ENCODE measurements at places on chromosomes 2 and 18. TPM values are rescaled to one million over a fixed set of nuclear protein-coding genes. Genes with fewer than 3 reads are reported as not detected.
A peak's percentile ranks its signal among the peaks of the same experiment; 100 is the strongest.

GRCh38 chr2:80643598-80643997, 339.0 kb upstream of the LRRTM1 start:
- H3K4me3 ChIP-seq: no peak overlapping the region
- H3K27me3 ChIP-seq: no peaks in the 10 kb centered on the region
- DNase-seq: no peak
- no peaks in the 10 kb centered on the region for H3K4me1 ChIP-seq

- no peak for DNase-seq
- no peak overlapping the region for H3K27ac ChIP-seq
- no peak overlapping the region for H3K4me3 ChIP-seq
Observed at GRCh38 chr2:55033921-55034320, 16.3 kb downstream of the RTN4 start.

DNA sequence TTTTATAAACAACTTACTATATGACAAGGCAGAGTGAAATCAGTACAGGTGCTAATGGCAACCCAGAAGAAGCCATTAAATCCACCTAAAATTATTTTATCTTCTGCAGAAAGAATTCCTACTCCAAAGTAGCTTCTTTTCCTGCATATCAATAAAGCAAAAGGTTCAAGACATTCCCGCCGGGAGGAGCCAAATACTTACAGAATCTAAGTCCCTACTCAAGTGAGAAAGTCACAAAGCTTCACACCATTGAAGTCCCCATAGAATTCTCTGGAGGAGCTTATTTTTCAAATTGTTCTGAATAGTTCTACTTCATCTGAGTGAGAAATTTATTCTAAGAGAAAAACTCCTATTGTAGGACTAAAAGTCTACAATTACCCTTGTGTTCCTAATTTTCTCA, 233.7 kb upstream of the HNRNPA3 start:
- H3K27me3 ChIP-seq: peaks cover 6% of the 10 kb centered on the region
- no peak overlapping the region for H3K27ac ChIP-seq
- no peak for DNase-seq
- H3K36me3 ChIP-seq: no peaks in the 10 kb centered on the region
- H3K4me1 ChIP-seq: no peaks in the 10 kb centered on the region

GRCh38 chr18:56709463-56709862, 58.3 kb downstream of the WDR7 start:
- peaks cover 7% of the 10 kb centered on the region for H3K36me3 ChIP-seq
- H3K27me3 ChIP-seq: no peaks in the 10 kb centered on the region
- no peak overlapping the region for H3K4me3 ChIP-seq
- H3K27ac ChIP-seq: no peak overlapping the region
- peaks cover 7% of the 10 kb centered on the region for H3K4me1 ChIP-seq
- no peak for DNase-seq

DNA sequence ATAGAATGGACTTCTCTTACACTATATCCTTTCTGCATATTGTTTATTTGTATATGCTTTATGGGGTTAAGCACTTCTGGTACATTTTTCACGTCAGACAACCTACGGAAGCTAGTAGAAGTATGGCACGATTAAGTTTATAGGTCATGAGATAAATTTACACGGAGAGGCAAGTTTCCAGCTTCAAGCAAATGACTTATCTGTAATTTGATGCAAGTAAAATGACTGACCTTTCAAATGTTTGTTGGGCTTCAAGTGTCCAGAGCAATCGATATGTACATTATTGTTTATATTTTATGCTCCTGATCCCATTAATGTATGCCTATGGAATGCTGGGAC, 97.5 kb upstream of the EFEMP1 start:
- no peak overlapping the region for H3K4me3 ChIP-seq
- H3K36me3 ChIP-seq: no peaks in the 10 kb centered on the region
- peaks cover 16% of the 10 kb centered on the region for H3K27me3 ChIP-seq
- no peak for DNase-seq
- H3K4me1 ChIP-seq: no peaks in the 10 kb centered on the region

GRCh38 chr2:67938053-67938452, 124.8 kb downstream of the C1D start:
- H3K36me3 ChIP-seq: peaks cover 6% of the 10 kb centered on the region
- no peak for DNase-seq
- H3K4me1 ChIP-seq: no peaks in the 10 kb centered on the region
- H3K27ac ChIP-seq: no peak overlapping the region
- no peaks in the 10 kb centered on the region for H3K27me3 ChIP-seq

- no peak overlapping the region for H3K27ac ChIP-seq
- no peak for DNase-seq
- H3K4me3 ChIP-seq: peak overlapping the region; percentile 78
Observed at GRCh38 chr2:172428832-172429210, 1.4 kb downstream of the ITGA6 start.

DNA sequence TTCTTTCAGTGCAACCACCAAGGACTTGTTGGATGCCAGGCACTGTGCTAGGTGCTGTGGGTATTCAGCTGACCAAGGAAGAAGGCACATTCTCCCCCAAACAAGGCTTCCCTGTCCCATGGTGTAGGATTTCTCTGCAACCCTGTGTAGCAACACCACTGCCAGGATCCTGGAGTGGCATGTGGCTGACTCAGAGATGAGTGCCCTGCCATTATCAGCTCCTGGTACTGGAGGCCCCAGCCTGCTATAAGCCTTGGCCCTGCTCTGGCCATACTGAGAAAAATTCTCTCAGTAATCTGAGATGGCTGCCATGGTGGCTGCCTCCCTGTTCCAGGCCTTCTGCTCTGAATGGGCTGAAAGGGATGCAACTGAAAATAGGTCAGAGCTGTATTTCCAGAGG, 4.3 kb downstream of the SMYD5 start:
- H3K4me1 ChIP-seq: peaks cover 27% of the 10 kb centered on the region
- H3K27me3 ChIP-seq: no peaks in the 10 kb centered on the region
- peaks cover 7% of the 10 kb centered on the region for H3K36me3 ChIP-seq
- H3K4me3 ChIP-seq: no peak overlapping the region
- DNase-seq: no peak

GRCh38 chr2:109391243-109391642, 222.5 kb downstream of the SEPTIN10 start:
- peaks cover 28% of the 10 kb centered on the region for H3K4me1 ChIP-seq
- H3K36me3 ChIP-seq: peaks cover 34% of the 10 kb centered on the region

GRCh38 chr2:222707102-222707688, 35.7 kb downstream of the MOGAT1 start:
- DNase-seq: no peak
- H3K27me3 ChIP-seq: no peaks in the 10 kb centered on the region
- peak overlapping the region; percentile 91 for H3K27ac ChIP-seq
- peaks cover 64% of the 10 kb centered on the region for H3K4me1 ChIP-seq
- no peaks in the 10 kb centered on the region for H3K36me3 ChIP-seq

GRCh38 chr2:60098996-60099395, 454.5 kb downstream of the BCL11A start:
- H3K36me3 ChIP-seq: no peaks in the 10 kb centered on the region
- DNase-seq: no peak
- H3K4me1 ChIP-seq: no peaks in the 10 kb centered on the region
- no peak overlapping the region for H3K27ac ChIP-seq
- H3K4me3 ChIP-seq: no peak overlapping the region

- no peak overlapping the region for H3K4me3 ChIP-seq
- H3K4me1 ChIP-seq: peaks cover 18% of the 10 kb centered on the region
- H3K36me3 ChIP-seq: no peaks in the 10 kb centered on the region
- no peak overlapping the region for H3K27ac ChIP-seq
- H3K27me3 ChIP-seq: no peaks in the 10 kb centered on the region
- DNase-seq: no peak
Observed at GRCh38 chr2:112880696-112881095, 30.3 kb upstream of the IL37 start.

The POMC gene
- total RNA-seq: not detected

The PSTPIP2 gene
- total RNA-seq: 4.5 TPM

The SIX3 gene
- total RNA-seq: not detected

The OSR1 gene
- total RNA-seq: 6.1 TPM

The COQ10B gene
- 24.3 TPM for total RNA-seq

The FEV gene
- total RNA-seq: not detected

The C2orf66 gene
- total RNA-seq: 0.27 TPM

The ERBB4 gene
- 2.5 TPM for total RNA-seq

All from osteocyte (in vitro differentiated cells).